ENCODE measurements at places on chromosomes 11 and 22. TPM values are rescaled to one million over a fixed set of nuclear protein-coding genes. Genes with fewer than 3 reads are reported as not detected.

- no peak for DNase-seq
These were observed 73.6 kb downstream of the DSCAML1 start for GRCh38 chr11:117723277-117724024.

DNA sequence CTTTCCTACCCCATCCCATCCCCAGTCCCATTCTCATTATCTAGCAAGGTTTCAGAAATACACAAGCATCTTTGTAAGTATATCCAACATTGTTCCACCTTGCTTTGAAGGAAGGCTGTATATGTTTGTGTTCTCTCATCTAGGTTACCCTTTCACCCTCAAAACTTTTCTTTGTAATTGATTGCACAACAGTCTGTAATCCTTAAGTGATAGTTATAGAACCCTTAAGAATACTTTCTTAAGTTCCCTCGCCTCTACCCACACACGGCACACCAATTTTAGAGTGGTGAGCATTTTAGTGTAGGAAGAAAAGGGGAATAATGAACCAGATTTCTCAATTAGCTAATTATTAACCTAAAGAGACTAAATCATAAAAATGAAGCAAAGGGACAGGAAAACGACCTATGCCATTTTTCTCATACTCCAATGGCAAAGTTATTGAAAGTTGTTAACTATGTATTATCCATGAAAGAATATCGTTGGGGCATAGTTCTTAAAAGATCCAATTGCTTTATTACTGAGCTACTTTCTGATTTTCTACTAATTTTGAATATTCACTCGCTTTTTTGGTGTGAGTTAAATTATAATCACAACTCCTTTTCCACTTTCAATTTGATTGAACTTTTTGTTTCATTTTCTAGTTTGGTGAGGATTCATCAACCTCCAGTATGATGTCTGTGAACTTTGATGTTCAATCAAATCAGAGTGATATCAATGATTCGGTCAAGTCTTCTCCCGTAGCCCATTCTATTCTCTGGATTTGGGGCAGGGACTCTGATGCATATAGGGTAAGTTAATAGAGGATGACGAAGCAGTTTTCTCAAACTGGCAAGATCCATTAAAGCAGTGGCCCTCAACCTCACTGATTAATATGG lies 44.9 kb downstream of the TTC17 start:
- DNase-seq = no peak

GRCh38 chr11:62001450-62002191 lies 34.2 kb upstream of the FTH1 start:
- no peak for DNase-seq

DNA sequence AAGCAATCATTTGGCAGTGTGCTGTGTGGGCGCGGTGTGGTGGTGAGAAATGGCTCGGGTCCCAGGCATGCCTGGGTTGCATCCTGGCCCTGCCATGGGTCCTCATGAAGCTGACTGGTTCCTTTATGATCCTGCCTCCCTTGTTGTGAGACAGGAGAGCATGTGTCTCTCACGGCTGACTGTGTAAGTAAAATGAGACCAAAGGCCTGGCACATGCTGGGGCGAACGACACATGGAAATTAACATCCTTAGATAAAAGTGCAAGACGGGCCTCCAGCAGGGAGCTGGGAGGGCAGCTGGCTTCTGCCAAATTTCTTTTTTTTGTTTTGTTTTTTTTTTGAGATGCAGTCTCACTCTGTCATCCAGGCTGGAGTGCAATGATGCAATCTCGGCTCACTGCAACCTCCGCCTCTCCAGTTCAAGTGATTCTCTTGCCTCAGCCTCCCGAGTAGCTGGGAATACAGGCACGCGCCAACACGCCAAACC lies 9.4 kb upstream of the FBLN1 start:
- DNase-seq = no peak

- no peak for DNase-seq
These were observed 18.1 kb downstream of the DRD4 start for GRCh38 chr11:655036-655726.

DNA sequence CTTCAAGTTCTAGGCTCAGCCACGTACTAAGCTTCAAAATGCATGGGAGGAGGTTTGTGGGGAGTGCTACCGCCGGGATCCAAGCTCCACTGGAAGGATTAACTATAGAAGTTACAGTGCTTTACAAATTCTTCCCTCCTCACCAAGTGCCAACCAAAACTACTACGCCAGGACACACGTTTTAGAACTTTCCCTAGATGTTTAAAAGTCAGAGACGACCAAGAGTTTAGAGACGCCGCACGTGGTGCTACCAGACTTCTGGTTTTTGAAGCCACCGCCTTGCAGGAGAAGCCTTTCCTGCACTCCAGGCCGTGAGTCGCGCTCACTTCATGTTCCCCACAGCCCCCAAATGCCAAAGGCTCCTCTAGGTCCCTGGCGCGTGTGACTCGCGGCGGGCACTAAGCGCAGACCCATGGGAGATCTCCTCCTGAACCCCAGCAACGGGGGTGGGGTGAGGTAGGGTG lies 734 bp downstream of the SNU13 start:
- peak; percentile 22 for DNase-seq

DNA sequence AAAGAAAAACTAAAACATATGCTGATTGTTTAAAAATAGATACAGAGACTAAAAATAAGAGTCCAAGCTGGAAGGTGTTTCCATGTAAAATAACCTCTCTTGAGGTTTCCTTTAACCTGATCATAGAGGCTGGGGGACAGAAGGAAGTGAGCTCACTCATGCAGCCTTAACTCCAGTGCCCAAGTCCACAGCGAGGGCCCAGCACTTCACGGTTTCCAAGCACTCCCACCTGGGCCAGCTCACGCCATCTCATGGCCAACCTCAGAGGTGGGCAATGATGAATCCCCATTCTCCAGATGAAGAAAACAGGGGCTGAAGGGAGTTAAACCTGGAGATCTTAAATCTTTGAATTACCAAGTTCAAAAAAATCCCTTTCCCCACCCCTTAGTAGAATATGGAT lies 14.9 kb upstream of the TFIP11 start:
- DNase-seq = no peak

- DNase-seq = peak; percentile 7
These were observed 53.3 kb downstream of the NTM start for GRCh38 chr11:131423688-131424087.

DNA sequence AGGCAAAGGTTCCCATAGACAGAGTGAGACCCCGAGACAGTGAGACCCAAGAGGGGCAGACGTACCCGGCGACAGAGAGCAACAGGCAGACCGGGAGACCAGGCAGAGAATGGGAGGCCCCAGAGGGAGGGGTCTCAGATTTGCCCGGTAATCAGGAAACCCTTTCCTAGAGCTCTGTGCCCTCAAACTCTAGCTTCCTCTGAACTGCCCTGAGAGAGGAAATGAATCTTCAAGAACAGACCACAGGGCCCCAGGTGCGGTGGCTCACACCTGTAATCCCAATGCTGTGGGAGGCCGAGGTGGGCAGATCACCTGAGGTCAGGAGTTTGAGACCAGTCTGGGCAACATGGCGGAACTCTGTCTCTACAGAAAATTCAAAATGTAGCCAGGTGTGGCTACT lies 47.7 kb downstream of the RPUSD4 start:
- no peak for DNase-seq

- no peak for DNase-seq
These were observed 1.1 kb upstream of the PHLDB1 start for GRCh38 chr11:118606157-118606843.

DNA sequence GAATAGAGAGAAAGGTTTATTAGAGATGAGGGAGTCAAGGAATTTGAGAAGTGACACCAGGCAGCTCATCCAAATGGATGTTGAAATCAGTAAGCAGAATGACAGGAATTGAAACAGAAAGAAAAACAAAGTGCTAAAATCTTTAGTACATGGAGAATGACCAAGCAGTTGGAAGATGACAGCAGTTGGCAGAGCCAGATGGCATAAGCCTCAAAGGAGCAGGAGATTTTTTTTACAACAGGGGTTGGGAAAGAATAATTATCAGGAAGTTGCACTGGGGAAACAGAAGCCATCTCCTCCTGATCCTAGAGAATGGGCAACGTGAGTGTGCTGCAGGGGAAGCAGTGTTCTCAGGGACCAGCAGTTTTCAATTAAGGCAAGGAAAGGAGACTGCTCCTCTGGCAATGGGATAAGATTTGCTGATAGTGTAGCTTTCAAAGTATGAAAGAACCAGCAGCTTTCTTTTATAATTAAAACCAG lies 28.9 kb downstream of the RAB39A start:
- DNase-seq = no peak

- DNase-seq = no peak
These were observed 1.3 kb downstream of the NTM start for GRCh38 chr11:131371791-131372104.

GRCh38 chr11:13578514-13579140 lies 82.8 kb upstream of the PTH start:
- DNase-seq = no peak

DNA sequence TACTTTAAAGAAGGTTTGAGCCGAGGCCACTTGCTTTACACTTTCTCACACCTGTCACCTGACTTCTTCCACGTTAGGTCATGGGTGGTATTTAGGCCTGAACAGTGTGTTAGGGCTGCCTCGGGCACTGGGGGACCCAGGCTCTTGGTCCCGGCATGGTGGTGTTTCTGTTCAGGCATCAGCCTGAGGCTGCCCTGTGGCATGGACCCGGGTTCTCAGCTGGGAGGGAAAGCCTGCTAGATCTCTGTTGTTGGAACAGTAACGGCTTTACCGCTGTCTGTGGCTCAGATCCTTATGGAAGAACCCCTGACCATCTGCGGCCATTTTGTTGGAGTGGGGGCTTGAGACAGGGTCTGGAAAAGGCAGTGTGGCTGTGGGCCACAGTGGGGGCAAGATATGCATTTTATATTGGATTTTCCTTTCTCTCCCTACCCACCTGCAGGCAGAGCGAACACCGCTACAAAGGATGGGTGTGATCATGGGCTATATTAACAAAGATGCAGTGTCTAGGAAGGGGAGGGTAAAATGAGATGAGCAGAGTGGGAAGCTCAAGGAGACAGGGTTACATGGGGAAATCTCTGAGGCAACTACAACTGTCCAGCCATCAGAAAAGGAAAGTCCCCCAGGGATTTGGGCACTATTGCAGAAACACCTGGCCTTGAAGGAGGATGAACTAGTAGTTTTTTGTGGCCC lies 1.6 kb upstream of the KCNJ11 start:
- no peak for DNase-seq

- DNase-seq = peak; percentile 42
These were observed 4.2 kb downstream of the SLC25A1 start for GRCh38 chr22:19174106-19175025.

DNA sequence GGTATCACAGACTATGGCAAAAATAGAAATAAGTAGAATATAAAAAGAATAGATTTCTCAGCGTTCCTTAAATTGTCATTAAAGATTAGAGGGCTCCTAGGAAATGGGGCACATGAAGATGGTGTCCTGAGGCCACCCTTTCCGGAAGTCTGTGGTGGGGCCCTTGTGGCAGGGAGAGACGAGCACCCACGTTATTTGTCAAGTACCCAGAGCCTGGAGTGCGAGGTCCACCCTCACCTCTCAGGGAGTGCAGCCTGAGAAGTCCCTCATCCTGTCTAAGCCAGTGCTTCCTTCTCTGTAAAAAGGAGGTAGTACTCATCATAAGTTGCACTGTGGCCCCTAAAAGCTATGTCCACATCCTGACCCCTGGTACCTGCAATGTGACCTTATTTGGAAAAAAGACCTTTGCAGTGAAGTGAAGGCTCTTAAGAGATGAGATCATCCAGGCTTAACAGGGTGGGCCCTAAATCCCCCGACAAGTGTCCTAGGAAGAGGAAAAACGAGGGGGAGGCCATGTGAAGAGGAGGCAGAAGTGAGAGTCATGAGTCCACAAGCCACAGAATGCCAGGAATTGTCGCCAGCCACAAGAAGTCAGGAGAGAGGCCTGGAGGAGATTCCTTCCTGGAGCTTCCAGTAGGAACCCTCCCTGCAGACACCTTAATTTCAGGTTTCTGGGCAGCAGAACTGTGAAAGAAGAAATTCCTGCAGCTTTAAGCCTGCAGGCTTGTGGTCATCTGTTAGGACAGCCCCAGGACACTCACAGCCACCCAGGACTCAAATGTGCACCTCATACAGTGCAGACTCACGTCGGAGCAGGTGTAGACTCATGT lies 76.8 kb upstream of the CCND1 start:
- DNase-seq = peak; percentile 30

- peak; percentile 25 for DNase-seq
These were observed 438 bp downstream of the ZW10 start for GRCh38 chr11:113773092-113773415.

DNA sequence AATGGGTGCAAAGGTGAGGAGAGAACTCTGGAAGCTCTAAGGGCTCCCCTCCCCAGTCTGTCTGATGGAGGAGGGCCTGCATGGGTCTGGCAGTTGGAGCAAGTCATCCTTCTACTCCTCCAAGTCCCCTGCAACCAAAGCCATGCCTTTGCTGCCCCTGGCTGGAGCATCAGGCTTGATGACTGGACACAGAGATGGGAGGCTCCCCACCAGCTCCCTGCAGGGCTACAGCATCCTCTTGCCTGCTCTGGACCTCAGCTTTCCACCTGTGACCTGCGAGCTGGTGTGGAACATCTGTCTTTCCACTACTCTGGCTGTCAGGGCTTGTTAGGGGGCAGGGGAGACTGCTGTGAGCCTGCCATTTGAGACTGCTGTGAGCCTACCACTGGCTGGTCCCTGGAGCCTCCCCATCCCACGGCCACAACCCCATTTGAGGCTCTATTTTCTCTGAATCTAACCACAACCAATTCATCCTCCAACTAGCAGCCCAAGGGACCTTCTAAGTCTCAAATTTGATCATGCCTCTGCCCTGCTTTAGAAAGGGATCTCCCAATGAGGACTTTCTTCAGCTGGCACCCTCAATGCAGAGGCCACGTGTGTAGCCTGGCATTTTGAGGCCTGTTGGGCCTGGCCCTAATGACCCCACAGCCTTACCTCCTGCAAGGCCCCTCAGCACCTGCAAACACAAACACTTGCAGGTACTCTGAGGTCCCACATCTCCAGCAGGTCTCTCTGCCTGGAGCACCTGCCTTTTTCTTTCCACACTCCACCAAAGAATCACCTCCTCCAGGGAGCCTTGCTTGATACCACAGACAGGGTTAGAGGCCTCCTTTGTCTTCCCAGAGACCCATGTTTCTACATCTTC lies 9.9 kb downstream of the P2RY6 start:
- no peak for DNase-seq

Gene TMEM45B
- total RNA-seq = not detected

Gene GLYAT
- total RNA-seq = not detected

Gene RRAS2
- 155 TPM for total RNA-seq

Gene CENPM
- total RNA-seq = 14.7 TPM

Gene C11orf91
- not detected for total RNA-seq

Gene C11orf42
- total RNA-seq = not detected

Gene MRGPRF
- total RNA-seq = 6.3 TPM

Gene CCDC73
- not detected for total RNA-seq

Gene OR6A2
- total RNA-seq = 0.72 TPM

Gene CNIH2
- total RNA-seq = 0.54 TPM

Gene OR52I1
- not detected for total RNA-seq

Gene OPCML
- under 0.01 TPM for total RNA-seq

Gene CBLIF
- total RNA-seq = not detected
